ENCODE measurements at places on chromosomes 7 and 10.
A peak's percentile ranks its signal among the peaks of the same experiment; 100 is the strongest.

DNA sequence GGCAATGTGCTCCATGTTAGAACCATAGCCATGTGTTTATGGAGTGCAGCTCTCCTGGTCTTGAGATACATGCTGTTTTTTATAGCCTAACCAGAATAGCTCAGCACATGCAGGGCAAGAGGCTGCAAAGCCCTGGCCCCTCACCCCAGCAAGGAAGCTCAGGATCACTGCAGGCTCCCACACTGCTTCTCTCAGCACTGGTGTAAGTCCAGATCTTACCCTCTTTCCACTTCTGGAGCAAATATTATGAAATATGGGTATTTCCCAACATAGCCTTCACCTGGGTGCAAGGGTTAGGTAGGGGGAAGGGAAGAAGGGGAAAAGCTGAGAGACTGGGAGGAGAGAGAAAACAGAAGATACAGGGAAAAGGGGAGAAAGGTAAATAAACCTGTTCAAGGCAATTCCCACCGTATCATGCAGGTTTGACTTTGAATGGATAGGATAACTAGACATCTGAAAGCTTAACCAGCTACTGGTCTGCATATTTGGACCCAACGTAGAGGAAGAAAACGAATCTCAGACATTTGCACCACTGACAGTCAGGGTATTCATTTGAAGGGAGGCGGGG lies 19.7 kb downstream of the SKIDA1 start:
- no peak for DNase-seq

DNA sequence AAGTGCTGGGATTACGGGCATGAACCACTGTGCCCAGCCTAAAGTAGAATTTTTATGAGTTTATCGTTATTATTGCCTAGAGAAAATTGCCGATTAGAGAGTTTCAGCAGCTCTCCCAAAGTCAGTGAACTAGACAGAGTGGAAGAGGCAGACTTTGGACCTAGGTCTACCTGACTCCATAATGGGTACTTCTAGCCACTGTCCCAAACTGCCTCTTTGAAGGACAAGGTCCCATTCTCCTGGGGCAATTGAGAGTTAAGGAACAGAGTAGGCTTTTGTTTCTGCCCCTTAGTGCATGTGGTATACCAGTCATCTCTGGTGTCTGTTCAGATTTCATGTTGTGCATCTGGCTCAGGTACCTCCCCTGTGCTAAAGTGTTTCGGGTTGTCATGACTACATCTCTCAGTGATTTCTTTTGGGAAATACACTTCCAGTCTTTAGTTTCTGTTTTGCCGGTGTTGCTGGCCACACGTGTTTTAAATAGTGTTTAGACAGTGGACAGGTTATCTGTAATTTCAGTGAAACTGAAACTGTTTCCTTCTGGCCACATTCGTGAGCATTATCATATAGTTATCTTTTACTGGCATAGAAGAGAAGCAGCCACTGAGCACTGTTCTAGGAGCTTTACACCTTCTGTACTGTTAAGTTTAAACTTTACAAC lies 4.7 kb downstream of the TMEM236 start:
- no peak for DNase-seq

- DNase-seq: no peak
Measured at GRCh38 chr10:6204341-6205191, 1.8 kb downstream of the PFKFB3 start.

- DNase-seq: no peak
Measured at GRCh38 chr7:65397730-65398142, 24.1 kb downstream of the ZNF92 start.

DNA sequence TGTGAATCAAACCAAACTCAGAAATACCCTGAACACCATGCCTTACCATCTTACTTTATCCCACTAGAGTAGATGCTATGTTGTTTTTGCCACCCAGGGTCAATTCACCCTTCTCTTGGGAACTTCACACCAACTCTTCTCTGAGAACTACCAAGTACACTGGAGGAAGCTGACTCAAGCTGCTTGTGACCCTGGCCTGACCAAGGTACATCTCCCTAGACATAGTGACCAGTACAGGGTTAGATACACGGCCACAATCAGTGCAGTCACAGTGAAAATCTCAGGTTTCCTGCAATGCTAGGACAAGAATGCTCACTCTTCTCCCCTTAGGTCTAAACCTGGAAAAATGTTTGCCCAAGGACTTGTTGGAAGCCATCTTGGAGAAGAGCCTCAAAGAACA lies 31.8 kb downstream of the EZH2 start:
- DNase-seq: no peak

DNA sequence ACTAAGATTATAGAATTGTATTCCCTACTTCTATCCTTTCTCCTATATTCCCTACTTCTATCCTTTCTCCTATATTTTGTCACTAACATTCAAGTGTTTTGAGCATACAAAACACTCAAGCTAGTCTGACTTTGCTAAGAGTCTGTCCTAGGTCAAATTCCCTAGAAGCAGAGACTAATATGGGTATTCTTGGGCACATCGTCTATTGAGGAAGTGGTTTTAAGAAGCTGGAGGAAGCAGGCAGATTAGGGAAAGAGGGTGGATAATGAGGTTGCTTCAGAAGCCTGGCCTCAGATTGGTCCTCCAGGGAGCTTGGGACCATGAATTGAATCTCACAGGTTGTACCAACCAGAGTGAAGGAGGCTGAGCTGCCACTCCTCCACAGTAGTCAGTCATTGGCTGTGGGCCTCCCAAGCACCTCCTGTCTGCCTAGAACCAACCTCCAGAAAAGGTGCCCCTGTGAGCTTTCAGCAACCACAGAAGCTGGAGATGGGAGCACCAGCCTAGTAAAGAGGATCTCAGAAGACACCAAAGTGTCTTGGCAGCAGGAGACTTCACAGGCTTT lies 295.9 kb upstream of the PHF14 start:
- no peak for DNase-seq

DNA sequence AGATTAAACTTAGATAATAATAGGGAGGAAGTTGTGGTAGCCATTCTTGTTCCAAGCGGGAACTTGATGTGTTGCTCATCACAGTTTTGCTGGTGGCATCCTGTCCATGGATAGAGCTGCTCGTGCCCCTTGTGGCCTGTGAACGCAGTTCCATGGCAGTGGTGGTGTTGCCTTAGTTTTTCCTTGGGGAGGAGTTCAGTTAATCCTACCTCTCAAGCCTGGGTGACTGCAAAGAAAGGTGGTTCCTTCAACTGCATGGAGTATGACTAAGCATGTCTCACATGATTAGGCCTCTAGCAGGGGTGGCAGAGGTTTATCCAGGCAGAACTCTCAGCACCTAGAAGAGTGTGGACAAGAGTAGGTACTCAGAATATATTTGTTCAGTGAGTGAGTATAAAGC lies 99.7 kb downstream of the MAPK8 start:
- DNase-seq: peak; percentile 10

GRCh38 chr7:128829391-128830166 lies 627 bp upstream of the FLNC start:
- DNase-seq: no peak

DNA sequence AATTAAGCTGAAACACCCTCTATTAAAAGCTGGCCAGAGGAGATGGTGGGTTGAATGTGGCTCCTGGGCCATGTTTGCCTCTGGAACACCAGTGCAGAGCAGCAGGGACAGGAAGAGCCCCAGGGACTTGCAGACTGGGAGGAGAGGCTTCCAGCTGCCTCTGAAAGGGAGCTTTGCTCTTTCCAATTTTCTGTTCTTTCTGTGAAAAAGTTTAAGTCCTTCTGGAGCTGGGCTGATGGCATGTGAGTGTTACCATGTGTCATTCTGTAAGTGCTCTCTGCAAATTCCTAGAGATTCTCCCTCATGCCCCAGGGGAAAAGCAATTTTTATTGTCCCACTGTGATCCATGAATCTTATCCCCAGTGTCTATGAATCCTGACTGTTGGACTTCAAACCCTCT lies 112.8 kb upstream of the LANCL2 start:
- no peak for DNase-seq

GRCh38 chr10:121771966-121772365 lies 155.9 kb downstream of the ATE1 start:
- no peak for DNase-seq

DNA sequence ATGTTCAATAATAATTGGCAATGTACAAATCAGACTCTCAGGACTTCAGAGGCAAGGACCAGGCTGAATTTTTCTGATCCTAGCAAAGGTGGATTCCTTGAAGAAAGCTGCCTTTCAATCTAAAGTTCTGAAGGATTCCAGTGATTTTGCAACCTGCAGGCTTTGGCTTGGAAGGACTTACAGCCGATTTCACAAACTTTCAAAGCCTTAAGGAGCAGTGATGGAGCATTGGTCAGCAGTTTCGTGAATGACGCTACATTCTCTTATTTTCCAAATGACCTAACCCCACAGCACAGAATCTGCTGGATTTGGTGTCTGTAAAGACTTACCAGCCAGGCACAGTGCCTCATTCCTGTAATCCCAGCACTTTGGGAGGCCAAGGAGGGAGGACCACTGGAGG lies 167.5 kb downstream of the ARHGAP12 start:
- DNase-seq: no peak

GRCh38 chr7:68537051-68537773 lies 1061.1 kb upstream of the AUTS2 start:
- no peak for DNase-seq

- no peak for DNase-seq
Measured at GRCh38 chr10:114771749-114772148, 49.8 kb upstream of the FHIP2A start.

DNA sequence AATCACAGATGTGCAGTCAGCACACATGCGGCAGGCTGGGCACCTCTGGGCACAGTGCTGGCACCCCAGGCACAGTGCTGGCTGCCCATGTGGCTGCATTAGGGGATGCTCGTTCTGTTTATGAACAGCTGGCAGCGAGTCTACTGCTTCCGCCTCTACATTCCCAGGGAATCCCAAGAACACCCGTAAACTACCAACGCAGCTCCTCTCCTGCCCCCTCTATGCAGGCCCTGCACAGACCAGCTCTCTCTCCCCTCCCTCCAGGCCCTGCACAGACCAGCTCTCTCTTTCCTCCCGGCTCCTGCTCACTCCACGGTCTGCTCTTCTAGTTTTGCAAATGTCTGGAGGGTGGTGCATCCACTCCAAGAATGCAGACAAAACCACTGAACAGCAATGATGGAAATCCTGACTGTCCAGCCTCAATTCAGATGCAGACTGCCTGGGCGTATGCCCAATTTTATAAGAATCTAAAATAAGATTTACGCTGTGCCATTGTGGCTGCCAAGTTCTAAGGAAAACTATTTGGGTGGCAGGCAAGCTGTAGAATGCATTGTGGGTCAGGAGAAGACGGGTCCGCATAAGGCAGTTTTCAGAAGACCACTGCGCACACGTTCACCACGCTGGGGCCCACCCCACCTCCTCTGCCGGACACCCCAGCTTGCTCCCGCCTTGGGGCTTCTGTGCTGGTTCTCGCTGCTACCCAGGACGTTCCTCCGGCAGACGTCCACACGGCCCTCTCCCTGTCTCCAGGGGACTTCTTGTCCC lies 234.6 kb downstream of the ZMYND11 start:
- no peak for DNase-seq

DNA sequence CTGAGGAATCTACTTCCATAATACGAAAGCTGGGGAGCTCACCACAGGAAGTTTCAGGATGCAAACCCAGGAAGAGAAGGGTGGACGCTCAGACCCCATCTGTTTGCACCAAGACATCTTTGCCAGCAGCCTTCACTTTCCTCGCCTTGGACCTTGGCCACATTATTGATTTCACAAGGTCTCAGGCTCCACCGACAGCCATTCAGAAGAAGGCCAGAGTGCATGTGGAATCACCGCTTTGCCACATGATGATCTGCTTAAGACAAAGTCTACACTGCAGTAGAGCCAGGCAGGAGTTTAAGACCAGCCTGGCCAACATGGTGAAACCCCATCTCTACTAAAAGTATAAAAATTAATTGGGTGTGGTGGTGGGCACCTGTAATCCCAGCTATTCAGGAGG lies 60.0 kb downstream of the LYZL1 start:
- DNase-seq: no peak

GRCh38 chr7:29107056-29107455 lies 39.3 kb downstream of the CPVL start:
- no peak for DNase-seq

DNA sequence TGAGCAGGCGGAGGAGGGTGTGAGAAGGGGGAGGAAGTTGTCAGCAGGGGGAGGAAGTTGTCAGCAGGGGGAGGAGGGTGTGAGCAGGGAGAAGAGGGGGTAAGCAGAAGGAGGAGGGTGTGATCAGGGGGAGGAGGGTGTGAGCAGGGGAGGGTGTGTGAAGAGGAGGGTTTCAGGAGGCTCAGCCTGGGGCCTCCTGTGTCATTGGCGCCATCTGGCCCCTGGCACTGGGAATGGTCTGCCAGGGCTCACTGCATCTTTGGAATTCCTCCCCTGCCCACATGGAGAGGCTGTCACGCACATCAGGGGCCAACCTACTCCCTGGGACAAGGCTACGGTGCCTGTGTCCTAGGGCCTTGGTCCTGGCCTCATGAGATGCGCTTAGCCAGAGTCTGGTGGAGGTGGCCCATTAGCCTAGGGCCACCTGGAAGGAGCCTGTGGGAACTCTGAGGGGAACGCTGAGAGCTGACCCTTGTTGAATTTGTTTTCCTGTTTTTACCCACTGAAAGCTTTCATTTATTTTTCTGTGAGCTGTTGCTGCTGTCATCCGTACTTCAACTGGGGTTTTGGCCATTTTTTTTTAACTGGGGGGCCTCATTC lies 18.0 kb downstream of the CAMK2B start:
- DNase-seq: peak; percentile 24

GRCh38 chr7:38280000-38280399 lies 6.6 kb upstream of the TARP start:
- DNase-seq: peak; percentile 2

DNA sequence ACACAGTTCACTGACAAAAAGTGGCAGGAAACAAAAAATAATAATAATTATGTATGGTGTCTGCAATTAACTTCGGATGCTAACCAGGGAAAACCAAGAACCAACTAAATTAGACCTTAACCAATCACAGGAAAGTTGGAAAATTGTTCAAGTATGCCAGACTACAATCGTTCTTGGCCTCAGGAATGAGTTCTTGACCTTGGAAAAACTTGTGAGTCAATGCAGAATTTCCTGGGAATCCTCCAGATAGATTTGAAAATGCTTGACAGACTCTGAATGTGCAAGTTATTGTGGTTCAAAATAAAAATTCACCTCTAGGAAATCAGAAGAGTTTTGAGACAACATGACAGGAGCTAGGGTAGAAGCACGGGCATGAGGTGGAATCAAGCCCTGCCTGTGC lies 171.5 kb downstream of the C7orf25 start:
- DNase-seq: no peak

DNA sequence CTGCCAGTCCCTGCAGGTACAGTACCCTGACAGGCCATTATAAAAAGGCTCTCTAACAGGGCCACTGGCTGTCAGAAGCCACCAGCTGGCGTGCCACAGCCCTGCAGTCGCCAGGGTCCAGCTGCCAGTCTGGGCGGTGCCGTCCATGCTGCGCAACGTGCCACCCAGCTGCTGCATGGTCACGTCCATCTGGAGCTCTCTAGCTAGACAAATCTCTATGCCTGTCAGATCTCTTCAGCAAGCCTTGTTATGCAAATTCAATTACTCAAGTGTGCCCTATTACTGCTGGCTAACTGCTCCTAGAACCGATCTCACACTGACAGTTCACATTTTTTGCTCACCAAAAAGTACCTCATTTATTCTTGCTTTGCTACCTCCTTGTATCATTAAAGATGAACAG lies 75.9 kb downstream of the HIBADH start:
- no peak for DNase-seq

- DNase-seq: no peak
Measured at GRCh38 chr10:114131094-114131493, 42.9 kb downstream of the CCDC186 start.

- no peak for DNase-seq
Measured at GRCh38 chr7:131607291-131608115, 51.1 kb upstream of the PODXL start.

- no peak for DNase-seq
Measured at GRCh38 chr10:68560186-68560942, at the start of gene TET1. Gene TET1, plus strand, starts transcription at chr10:68560337. Its CDS starts 12,002 bp downstream, at chr10:68572339.

All from HS-5 (cell line).